ENCODE measurements at places on chromosomes 2 and 18.

DNA sequence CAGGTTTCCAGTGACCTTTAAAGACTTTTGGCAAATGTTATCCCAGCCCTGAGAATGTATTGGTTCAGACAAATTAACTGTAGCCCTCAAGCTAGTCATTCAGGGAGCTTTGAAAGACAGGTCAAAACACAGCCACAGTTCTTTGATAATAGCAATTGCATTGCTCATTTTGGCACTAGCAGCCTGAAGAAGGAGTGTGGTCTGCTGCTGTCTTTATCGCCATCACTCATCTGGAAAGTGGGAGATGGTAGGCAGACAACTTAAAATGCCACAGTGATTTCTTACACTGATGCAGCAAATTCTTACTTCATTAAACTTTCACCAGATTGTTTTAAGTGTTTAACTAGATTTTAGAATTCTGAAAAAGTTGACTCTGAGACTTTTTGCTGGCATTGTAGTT is 47.2 kb downstream of the DOK6 start:
- no peak for DNase-seq

GRCh38 chr2:197920088-197920487 is 115.7 kb downstream of the PLCL1 start:
- no peak for DNase-seq

GRCh38 chr2:191899410-191899809 is 52.5 kb upstream of the CAVIN2 start:
- no peak for DNase-seq

GRCh38 chr2:41234093-41234492 is 782.2 kb upstream of the SLC8A1 start:
- no peak for DNase-seq

GRCh38 chr2:226883296-226883795 is 47.5 kb downstream of the RHBDD1 start:
- DNase-seq = no peak

DNA sequence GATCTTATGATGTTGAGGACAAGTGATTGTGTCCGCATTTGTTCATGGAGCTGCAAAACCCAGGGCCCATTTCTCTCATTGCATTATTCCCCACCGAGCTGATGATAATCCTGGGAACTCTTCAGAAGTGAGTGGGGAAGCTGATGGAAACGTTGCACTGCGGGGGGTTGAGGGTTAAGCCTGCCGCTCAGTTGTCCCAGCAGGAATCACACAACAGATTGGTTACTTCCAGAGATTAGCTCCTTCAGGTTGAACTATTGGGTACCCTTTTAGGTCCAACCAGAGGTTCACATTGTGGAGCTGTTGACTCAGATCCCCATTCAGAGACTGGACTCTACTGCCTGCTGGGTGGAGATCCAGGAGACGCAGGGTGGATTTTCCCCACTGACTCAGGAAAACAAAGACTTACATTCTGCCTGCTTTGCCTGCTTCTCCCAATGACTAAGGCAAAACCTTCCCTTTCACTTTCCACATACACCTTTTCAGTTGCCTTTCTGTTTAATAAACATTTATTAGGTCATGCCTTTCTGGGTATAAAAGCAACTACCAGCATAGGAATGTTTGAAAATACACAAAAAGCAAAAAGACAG is 286.4 kb downstream of the TXNL1 start:
- peak; percentile 52 for DNase-seq

DNA sequence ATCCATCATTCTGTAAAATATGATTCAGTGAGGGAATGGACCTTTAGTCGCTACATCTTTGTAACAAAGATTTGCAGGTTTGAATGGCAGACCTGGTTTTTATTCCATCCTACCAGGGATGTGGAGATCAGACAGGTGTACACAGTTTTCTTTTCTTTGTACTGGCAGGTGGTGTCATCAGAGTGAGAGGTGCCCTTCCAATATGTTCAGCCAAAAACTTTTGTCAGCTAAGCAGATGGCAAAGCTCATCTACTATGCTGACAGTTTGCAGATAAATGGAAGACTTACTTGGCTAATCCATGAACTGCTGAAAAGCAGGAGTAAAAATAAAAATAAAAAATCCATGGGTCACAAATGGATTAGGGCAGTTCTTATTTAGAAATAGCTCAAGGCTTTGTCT is 185.5 kb upstream of the DOK6 start:
- DNase-seq = no peak

GRCh38 chr18:79520478-79521390 is 125.0 kb downstream of the NFATC1 start:
- peak; percentile 20 for DNase-seq

DNA sequence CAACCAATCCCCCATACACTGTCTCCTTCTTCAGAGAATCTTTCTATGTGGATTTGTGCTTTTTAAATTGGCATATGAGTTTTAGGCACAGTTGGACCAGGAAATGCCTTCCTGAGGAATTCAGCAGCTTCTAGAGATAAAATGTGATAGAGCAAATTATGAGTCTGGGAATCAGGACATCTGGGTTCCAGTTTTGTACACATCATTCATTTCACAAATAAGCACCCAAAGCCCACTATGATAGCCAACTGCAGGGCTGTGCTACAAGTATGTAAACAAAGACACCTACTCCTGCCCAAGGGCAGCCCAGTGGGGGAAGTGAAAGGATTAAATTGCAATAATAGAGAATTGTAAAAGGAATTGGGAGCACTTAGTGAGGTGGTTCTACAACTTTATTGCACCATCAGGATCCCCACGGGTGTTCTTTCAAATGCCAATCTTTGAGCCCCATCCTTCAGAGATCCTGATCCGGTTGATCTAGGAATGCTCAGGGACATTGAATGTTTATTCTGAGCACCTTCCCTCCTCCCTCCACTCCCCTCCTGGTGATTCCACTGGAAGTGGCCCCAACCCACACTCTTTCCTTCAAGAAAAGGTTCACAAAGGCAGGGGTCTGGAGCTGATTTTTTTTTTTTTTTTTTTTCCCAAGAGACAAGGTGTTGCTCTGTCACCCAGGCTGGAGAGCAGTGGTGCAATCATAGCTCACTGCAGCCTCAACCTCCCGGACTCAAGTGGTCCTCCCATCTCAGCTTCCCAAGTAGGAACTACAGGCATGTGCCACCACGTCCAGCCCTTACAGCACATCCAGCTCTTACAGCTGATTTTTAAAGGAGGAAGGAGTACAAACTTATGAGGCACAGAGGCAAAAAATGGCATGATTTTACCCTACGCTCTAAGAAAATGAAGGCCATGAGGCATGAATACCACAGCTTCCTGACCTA is 11.1 kb upstream of the KCMF1 start:
- no peak for DNase-seq

DNA sequence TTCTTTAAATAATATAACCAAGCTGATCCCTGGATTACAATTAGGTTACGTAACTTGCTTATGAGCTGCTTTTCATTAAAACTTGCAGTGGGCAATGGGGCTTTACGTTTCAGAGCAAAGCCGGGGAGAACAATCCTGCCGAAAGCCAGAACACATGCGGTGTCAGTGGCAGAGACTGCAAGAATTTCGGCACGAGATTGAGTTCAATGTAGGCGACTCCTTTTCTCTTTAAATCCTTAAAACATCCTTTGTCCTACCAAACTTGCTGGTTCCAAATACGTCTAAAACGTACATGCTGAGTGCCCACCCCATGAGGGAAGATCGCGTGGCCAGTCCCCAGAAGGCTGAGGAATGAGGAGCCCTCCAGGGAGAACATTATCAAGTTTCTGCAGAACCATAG is 36.8 kb upstream of the NCOA1 start:
- DNase-seq = no peak

GRCh38 chr2:149661844-149662243 is 74.3 kb upstream of the MMADHC start:
- no peak for DNase-seq

GRCh38 chr2:155021618-155022017 is 323.1 kb downstream of the KCNJ3 start:
- no peak for DNase-seq

DNA sequence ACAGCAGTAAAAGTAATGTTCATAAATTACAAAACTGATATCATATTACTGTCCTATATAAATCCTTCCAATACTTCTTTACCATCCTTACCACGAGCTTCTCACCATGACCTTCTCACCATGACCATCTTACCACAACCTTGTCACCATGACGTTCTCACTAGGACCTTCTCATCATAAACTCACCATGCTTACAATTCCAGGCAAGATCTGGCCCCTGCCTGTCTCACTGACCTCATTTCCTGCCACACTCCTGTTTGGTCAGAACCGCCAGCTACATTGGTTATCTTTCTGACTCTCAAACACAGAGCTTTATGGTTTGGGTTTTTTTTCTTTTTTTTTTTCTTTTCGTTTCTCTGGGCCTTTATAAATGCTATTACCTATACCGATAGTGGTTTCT is 827.6 kb downstream of the RNF144A start:
- no peak for DNase-seq

- no peak for DNase-seq
Observed at GRCh38 chr2:233442028-233442310, 87.7 kb downstream of the DGKD start.

- DNase-seq = no peak
Observed at GRCh38 chr2:224157655-224158054, 118.6 kb upstream of the SERPINE2 start.

GRCh38 chr2:127597046-127597983 is 48.6 kb upstream of the GPR17 start:
- peak; percentile 22 for DNase-seq

DNA sequence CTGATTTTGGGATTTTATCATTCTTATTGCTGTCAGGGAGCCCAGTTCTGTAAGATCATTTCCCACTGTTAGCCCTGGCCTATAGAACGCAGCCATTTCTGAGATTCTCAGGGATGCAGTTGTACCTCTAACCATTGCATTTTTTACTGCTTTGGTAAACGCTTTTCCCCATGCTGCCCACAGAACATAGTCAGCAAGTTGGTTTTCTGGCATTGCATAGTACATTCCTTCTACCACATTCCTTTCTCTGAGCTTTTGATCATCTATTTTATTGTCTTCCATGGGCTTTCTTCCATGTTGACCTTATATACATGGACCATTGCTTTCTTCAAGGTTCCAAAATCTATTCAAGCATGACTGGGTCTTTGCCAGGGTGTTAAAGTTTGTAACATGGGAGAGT is 86.8 kb upstream of the ST6GAL2 start:
- DNase-seq = no peak

DNA sequence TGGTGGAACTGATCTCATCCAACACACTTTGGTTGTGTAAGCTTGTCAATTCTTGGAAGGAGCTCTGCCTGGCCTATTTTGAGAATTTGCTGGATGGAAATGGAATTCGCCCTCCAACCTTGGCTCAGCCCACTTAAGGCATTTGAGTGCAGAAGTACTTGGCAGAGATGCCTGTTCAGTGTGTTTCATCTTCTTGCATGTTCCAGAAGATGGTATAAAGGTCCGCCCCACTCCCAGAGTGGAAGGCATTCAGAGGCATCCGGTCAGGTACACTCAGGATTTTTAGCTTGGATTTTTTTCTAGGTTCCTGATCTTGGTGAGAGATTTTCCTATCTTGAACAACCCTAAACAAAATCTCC is 61.3 kb upstream of the TXNDC2 start:
- no peak for DNase-seq

DNA sequence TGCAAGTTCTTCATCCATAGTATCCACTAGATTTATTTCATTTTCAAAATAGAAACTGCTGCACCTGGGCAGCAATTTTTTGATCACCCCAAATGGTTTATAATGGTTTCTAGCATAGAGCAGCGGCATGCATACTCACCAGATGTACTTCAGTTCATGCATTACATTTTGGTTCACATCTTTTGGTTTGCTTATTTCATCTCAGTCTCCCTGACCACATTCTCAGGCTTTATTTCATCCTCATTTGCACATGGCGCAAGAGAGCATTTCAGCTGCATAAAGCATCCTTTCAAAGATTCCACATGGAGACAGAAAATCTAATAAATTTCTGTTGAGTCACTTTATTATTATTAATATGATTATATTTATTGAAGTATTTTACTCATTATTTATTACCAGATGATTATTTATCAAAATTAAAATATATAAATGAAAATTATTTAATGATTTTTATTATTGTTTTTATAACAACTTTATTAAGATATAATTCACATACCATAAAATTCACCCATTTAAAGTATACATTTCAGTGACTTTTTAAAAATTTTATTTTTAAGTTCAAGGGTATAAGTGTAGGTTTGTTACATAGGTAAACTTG is 284.6 kb downstream of the TXNL1 start:
- no peak for DNase-seq

DNA sequence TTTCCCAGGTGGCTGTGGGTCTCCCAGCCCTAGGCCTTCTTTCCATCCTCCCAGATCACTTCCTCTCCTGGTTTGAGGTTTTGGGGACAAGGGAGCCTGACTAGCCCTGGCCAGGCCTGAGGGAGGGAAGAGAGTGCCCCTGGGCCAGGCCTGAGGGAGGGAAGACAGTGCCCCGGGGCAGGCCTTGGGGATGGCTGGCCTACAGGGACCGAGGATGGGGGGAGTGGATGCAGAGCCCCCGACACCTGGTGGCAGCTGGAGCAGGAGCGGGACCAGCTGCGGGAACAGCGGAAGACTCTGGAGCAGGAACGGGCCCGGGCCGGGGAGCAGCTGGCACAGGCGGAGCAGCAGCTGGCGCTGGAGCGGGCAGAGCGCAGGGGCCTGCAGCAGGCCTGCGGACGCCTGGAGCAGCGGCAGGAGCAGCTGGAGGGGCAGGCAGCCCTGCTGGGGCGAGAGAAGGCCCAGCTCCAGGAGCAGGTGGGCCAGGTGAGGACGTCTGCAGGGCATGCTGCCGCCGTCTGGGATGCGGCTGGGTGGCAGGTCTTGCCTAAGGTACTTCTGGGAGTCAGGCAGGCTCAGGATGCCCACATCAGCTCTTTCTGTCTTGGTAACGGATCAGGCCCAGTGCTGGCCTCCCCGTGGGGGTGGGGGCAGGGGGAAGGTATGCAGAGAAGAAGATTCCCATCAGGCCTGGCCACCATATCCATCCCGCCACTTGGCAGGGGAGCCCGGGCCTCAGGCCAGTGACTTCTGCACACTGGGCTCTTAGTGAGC is 29.2 kb downstream of the CROCC2 start:
- no peak for DNase-seq

DNA sequence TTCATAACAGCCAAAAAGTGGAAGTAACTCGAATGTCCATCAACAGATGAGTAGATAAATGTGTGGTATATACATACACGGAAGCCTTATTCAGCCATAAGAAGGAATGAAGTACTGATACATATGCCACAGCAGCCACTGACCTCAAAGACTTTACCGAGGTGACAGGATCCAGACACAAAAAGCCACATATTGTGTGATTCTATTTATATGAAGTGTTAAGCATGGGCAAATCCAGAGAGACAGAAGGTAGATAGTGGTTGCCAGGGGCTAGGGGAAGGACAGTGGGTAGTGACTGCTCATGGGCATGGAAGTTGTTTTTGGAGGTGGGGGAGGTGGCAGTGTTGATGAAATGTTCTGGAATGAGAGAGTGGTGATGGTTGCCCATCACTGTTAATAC is 33.9 kb downstream of the ZAP70 start:
- DNase-seq = no peak

- no peak for DNase-seq
Observed at GRCh38 chr2:167471734-167472133, 583.5 kb downstream of the XIRP2 start.
